Stimulated activated CD8-positive, alpha-beta memory T cell treated with anti-CD3 and anti-CD28 coated beads, Interleukin-4, amount 100 ng/mL, for 4 hours (primary cell): ENCODE measurements at places on chromosomes 7 and 10.

DNA sequence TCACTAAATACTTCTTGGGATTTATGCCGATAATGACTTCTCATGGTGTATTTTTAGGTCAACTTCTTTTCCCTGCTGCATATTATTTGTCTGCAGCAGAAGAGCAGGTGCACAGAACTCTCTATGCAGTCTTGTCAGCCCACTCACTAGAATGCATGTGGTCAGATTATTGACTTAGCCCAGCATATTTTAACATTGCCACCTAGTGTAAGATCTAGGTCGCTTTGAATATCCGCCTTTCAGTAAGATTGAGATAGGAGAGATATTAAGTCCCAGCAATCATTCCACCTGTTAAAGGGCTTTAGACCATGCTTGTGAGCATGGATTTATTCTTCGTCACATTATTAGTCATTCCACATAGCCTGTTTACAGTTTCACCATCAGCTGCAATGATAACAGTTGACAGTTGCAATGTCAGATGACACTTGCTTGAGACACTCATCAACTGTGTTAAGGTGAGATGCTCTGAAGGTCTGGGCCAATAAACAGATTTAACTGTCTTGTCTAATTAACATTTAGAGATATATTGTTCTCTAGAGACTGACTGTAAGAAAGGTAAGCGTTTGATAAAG, 491.7 kb downstream of the ARL4A start:
- no peak for DNase-seq

- no peak for DNase-seq
These were observed 2.0 kb downstream of the ANLN start for GRCh38 chr7:36391436-36392198.

GRCh38 chr7:142787034-142787768, 16.4 kb downstream of the PRSS2 start:
- DNase-seq, result no peak

DNA sequence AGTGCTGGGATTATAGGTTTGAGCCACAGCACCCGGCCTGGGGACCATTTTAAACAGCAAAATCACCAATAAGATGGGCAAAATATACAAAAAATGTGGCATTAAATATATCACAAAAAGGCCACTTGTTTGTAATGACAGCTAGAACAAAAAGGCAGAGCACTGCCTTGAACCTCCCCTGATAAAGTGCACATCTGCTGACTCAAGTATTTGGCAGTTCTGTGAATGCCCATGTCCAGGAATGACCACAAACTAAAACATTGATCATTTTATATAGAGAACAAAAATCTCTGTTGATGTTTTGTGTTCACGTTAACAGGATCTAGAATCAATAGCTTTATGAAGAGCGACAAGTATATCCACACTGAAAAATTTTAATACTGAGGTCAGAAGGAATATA, 21.5 kb downstream of the HERC4 start:
- DNase-seq, result no peak

DNA sequence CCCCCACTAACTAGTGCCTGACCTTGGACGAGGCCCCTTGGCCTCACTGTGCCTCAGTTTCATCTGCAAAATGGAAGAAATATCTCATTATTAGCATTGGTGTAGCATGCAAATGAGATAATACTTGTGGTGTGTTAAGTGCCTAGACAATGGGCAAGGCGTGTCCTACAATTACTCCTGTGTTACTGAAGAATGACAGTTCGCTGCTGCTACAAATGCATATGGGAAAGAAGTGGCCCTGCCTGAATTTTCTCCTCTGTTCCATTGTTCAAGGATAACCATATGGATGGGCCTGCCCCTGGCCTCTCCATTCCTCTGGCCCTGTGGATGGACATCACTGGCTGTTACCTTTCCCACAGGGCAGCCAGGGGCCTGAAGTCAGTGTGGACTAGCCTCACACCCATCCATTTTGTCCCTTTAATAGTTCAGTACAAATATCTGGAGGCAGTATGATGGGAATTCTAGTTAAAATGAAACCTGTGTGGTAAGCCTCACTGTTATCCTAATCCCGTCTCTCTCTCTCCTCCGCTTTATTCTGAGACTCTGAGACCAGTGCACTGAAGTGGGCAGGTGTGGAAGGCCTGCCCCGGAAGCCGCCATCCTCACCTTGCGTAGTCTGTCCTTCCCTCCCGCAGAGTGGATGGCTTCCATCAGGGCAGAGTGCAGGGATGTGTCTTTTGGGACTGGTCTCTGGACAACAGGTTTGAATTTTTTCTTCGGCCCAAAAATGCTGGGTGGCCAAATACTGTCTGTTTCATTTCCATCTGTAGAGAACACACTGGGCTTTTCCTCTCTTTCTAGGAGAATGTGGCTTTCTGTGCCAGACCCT, 244.6 kb upstream of the GRB10 start:
- no peak for DNase-seq

DNA sequence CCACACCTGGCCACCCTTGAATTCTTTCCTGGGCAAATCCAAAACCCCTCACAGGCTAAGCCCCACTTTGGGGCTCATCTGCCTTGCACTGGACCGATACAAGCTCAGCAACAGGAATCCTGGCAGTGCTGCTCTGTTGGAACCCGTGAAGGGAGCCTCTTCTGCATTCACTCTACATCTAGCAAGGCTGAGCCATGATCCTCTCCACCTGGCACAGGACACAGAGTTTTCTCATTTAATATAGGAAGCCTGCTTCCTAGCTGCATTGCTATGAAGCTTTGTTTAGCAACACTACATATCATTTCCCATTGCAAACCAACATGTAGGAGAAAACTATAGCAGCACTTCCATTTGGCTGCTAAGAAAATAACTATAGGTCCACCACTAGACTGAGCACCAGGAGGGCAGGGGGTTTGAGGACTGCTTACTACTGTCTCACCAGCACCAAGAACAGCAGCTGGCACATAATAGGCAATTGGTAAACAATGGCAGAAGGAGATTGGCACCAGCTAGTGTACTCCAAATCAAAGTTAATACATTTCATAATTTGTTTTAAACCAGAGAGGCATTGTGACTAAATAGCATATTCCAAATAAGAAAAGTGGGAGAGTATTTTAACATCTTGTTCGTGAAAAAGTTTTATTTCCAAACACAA, 56.1 kb downstream of the CPVL start:
- no peak for DNase-seq

- DNase-seq, result no peak
These were observed 331.1 kb downstream of the KIF20B start for GRCh38 chr10:90032519-90032918.

DNA sequence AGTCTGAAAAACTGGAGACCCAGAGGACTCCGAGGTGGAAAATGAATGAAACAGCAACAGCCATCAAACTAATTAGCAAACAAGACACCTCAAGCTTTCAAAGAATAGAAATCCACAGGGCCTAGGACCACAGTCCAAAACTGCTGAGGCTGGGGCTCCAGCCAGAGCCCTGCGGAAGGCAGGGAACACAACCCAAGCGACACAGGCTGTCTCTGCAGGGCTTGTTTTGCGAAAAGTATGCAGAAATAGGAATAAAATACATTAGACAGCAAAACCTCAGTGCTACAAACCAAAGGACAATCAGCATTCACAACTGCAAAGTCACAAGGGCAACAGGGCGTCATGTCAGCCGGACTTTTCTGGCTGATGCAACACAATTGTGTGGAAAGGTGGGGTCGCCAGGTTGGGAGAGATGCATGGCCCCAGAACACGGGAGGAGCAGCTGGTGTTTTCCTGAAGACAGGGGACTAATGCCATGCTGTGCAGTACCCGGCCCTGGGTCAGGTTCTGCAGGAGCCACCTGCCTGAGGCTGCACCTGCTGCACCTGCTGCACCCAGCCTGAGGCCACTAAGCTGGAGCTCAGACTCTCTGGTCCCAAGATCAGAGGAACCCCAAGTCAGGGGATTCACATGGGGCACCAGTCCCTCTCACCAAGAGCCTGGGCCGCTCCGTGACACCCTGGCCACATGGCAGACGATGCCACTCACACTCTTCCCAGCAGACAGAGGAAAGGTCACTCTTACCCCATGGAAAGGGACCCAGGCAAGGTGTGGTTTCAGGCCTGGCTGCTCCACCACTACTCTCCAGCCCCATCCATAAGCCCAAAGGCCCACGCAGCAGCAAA, 74.2 kb downstream of the MAD1L1 start:
- no peak for DNase-seq

GRCh38 chr7:1996816-1997215, 235.9 kb downstream of the MAD1L1 start:
- DNase-seq, result no peak

GRCh38 chr7:2482725-2483451, 6.7 kb upstream of the GRIFIN start:
- no peak for DNase-seq

DNA sequence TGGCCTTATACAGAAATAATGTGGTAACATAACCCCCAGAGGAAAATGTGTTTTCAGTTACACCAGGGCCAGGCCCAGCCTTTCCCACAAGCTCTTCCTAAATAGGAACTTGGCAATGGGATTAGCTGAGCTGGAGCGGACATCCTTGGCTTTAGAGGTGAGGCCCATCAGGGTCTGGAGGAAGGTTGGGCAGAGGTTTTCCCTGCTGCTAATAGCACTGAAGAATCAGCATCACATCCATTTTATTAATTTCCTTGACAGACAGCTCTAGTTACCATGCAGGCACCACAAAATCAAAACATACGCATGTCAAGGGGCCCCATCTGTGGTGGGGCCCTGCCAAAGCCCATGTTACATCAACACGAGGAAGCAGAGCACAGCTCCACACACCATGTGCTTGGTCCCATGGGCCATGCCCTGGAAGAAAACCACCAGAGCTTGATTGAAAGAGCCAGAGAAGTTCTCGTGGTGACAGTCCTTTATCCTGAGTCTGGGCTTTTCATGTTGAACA, 566.6 kb downstream of the KCNMA1 start:
- DNase-seq, result no peak

DNA sequence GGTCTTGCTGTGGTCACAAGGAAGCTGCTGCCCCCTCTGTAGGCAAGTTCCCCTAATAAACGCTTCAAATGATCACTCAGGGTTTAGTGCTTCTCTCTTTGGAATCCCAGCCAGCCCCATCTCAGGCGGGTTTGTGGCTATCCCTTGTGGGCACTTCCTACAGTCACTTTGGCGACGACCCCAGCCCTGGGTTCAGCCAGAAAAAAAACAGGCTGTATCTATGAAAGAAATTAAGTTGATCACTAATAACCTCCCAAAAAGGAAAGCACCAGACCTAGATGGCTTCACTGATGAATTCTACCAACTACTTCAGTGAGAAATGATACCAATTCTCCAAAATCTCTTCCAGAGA, 208.2 kb downstream of the MAD1L1 start:
- DNase-seq, result no peak

- DNase-seq, result no peak
These were observed 41.4 kb downstream of the ZRANB1 start for GRCh38 chr10:124983321-124983720.

GRCh38 chr10:11411926-11412545, 199.4 kb downstream of the USP6NL start:
- no peak for DNase-seq

DNA sequence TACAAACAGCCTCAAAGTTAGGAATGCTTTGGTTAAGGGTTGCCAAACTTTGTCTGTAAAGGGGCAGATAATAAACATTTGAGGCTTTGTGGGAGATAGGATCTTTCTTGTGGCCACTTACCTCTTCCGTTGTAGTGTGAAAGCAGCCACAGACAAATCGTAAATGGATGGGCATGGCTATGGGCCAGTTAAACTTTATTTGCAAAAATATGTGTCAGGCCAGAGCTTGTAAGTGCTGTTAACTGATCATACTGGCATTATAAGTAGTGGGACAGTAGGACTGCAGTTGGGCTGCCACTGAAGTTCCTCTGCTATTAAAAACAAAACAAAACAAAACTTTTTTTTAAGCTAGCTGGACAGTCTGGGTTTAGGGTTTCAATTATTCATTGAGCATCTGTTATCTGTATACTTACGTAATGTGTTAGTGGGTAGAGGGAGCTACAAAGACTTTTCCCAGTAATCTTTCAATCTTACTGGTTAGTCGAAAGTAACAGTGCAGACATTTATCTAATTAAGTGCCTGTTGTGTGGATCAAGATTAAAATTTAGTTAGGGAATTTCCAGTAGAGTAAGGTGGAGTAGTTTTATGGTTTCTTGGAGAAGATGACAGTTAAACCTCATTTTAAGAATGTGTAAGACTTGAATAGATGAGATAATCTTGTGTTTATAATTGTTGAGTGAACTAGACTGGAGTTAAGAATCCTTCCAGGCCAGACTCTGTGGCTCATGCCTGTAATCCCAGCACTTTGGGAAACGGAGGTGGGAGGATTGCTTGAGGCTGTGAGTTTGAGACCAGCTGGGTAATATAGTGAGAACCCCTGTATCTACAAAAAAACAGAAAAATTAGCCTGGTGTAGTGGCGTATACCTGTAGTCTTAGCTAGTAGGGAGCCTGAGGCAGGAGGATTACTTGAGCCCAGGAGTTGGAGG, 100.1 kb downstream of the BTRC start:
- DNase-seq, result no peak
